Endodermal cell (in vitro differentiated cells): ENCODE measurements at places on chromosomes 13 and 19. TPM values are rescaled to one million over a fixed set of nuclear protein-coding genes. Genes with fewer than 3 reads are reported as not detected.

The IRGC gene
- not detected in 2 replicates for total RNA-seq

The LYL1 gene
- total RNA-seq = 1.9 to 2.1 TPM (median 2.0 TPM) in 3 replicates

The RDH8 gene
- total RNA-seq = not detected in 2 replicates

The RFPL4A gene
- not detected in 2 replicates for total RNA-seq

The NALCN gene
- 0.05 and 0.11 TPM in 2 replicates for total RNA-seq

The SIGLEC5 gene
- not detected in 2 replicates for total RNA-seq

The ZNF506 gene
- total RNA-seq = 11.3 to 13.1 TPM (median 12.0 TPM) in 3 replicates

The IGFL2 gene
- total RNA-seq = 0.84 TPM in 1 of 3 replicates, not detected in the others

The ZGLP1 gene
- 7.7 and 7.8 TPM in 2 replicates for total RNA-seq

The IFNL1 gene
- total RNA-seq = not detected in 2 replicates

The UNC13A gene
- 5.4 to 6.7 TPM (median 5.6 TPM) in 3 replicates for total RNA-seq

The ZNF737 gene
- 36.5 and 42.6 TPM in 2 replicates for total RNA-seq
